Stimulated activated CD8-positive, alpha-beta memory T cell treated with anti-CD3 and anti-CD28 coated beads, Interleukin-7, amount 100 ng/mL, for 1 hour (primary cell): ENCODE measurements at places on chromosomes 4 and X.

DNA sequence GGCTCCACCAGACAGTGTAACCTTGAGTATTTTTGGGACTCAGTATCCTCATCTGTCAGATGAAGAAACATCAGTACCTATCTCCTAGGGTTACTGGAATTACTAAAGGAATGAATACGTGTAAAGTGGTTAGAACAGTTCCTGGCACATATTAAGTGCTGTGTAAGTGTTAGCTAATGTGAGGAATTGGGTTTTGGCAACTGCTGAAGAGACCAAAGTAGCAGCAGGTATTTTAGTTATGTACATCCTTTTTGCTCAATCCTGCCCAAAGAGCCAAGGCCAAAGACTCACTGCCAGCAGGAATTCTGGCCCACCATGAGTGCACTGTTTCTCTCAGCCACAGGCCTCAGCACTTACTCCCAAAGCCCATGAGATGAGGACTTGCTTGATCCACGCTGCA, 16.7 kb upstream of the MCF2 start:
- no peak for DNase-seq

- no peak for DNase-seq
Observed at GRCh38 chrX:129825746-129826505, 17.8 kb downstream of the ZDHHC9 start.

DNA sequence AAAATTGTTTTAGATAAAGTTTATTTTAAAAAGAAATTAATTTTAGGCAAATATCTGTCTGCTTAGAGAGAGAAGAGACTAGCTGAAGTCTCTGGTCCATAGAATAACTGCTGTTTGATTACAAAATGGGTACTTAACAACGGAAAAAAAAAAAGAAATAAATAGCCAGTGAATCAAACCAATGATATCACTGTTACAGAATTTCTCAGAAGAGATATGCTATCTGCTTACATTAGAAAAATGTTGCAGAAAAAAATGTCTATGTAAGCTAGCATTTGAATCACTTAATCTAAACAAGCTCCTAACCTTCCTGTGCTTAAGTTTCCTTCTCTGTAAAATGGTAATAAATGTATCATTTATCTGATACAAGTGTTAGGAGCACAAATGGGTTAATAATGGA, 189.9 kb downstream of the IL15 start:
- DNase-seq = no peak

DNA sequence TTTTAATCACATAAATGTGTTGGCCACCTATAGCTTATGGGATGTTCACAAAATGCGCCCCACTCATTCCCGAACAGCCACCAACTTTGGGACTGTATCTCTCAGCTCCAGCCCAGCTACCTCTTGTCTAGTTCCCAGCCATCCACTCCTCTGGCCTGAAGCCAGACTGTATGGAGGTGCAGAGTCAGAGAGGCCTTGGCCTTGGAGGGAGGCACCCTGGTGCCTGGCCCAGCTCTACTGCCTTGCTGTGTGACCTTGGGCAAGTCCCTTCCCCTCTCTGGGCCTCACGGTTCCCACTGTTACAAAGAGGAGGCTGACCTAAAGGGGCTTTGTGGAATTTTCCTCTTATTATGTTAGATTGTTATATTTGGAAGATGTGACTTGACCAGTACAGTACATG, 13.9 kb downstream of the MAMLD1 start:
- DNase-seq = no peak

GRCh38 chr4:146998157-146998556, 52.5 kb upstream of the TTC29 start:
- DNase-seq = no peak

- DNase-seq = no peak
Observed at GRCh38 chrX:12977761-12978204, 2.9 kb downstream of the TMSB4X start.

DNA sequence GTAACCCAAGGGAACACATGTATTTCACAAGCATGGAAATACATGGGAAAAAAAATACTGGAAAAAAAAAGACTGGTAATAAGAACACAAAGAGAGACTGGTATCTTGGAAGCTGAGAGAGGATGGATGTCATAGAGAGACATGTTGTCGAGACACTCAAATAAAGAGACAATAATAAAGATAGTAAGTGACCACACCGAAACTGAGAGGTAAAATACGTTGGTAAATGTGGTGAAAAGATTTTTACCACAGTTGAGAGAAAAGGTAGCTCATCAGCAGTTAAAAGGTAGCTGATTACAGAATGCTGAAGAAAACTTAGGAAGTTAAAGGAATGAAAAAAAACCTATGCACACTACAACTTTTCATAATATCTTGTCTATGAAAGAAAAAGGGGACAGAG, 81.1 kb downstream of the ARAP2 start:
- DNase-seq = no peak

DNA sequence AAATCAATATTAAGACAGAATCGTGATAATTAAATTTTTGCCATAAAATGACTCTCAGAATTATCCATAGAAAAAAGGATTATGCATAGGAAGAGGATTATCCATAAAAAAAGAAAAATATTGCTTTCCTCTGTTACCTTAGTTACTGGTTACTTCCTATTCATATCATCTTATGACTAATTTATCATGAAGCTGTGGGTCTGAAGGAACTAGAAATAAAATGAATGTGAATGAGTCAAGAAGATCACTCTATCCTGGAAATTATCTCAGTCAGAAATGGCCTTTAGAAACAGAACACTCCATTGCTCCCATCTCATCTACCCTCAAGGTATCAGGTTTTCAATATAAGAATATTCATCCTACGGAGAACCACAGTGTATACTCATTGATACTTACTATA, 19.4 kb downstream of the RPS6KA6 start:
- no peak for DNase-seq

GRCh38 chr4:25320336-25320735, 7.8 kb downstream of the ZCCHC4 start:
- no peak for DNase-seq

DNA sequence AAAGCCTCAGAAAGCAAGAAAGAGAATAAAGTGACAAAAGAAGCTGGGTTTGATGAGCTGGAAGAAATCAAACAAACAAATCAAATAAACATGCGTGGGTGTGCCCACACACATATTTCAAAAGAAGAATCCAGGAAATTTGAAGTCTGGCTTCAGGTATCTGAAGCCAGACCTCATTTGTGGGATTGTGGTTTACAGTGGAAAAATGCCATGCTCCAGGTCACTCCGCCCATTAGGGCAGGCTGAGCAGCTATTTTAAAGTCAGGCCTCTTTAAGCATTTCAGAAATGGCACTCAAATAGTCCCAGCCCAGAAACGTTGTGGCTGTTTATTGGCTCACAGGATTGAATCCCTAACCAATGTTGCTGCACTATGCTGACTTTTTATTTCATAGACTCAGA, 226.1 kb upstream of the F9 start:
- no peak for DNase-seq
